ENCODE measurements at places on chromosomes 11 and 22.

GRCh38 chr11:82960779-82961143 is 59.2 kb downstream of the DDIAS start:
- DNase-seq = no peak

DNA sequence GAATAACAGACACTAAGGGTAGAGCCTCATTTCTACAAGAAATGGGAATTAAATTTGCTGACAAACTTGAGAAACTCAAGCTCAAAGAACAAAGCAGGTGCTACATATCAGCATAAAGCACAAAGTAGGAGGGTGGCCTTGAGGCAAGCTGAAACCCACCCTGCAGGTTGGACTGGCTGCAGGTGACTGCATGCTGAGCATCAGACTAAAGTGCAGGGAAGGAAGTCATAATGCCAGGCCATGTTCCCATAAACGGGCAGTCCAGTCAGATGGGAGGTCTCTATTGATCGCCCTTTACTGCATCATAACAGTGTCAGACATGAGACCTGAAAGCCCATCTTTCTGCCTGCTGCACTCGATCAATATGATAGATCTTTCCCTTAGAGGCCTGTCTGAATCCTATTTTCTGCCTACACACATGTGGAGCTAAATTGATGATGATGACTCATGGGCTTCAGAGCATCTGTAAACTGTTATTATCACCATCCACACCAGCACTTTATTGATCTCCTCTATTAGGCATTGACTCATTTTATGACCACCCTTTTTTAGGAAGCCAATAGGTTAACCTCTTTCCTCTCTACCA is 224.5 kb upstream of the DDI1 start:
- no peak for DNase-seq

GRCh38 chr11:106958517-106959248 is 59.6 kb downstream of the GUCY1A2 start:
- DNase-seq = no peak

DNA sequence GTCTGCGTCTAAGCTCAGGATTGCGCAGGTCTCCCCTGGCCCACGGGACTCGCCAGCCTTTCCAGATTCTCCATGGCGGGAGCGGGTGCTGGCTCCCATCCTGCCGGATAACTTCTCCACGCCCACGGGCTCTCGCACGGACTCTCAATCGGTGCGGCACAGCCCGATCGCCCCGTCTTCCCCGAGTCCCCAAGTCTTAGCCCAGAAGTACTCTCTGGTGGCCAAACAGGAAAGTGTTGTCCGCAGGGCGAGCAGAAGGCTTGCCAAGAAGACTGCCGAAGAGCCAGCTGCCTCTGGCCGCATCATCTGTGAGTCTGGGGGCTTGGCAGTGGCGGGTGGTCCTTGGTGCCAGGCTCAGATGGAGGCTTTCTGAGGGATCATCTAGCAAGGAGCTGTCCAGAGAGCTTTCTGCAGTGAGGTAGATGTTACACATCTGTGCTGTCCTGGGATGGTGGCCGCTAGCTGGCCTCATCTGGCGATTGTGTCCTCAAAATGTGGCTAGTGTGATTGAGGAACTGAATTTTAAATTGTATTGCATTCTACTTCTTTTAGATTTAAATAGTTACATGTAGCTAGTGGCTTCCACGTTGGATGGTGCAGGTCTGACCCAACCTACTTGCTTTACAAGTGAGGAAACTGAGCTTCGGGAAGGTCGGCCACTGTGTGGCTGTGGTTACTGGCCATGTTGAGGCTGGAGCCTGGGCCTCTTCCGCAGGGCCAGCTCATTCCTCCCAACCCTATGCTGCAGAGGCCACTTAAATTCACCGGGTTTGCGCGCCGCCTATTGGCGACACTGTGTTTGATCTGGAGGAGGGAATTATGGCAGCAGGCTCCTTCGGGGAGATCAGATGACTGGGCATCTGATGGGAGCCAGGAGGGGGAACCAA is 6.7 kb downstream of the INCENP start:
- no peak for DNase-seq

DNA sequence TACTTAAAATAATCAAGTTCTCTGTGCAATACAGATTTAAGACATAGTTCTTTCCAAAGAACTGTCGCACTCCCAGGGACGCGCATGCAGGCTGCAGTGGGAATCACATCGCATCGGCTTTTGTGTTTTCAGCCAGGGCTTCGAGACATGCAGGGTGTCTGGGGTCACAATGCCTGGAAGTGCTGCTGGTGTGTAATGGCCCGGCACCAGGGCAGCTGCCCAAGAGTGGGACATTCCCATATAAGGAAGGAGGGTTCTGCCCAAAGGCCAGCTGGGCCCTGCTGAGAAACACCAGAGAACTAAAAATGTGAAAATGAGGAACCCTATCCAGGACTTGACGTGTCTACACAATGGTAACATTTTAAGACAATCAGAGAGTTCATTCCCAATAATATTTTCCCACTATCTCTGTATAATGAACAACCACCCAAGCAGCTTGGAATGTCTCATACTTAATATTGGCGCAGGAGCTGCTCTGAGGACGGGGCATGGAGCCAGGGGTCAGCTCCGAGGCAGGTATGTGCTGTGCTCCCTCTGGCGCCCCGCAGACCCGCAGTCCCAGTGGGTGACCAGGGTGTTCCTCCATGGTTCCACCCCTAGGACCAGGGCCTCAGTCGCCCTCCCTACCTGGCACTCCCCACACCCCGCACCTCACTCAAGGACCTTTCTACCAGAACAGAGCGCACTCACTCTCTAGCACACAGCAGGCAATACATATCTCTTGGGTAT is 11.3 kb downstream of the MCAT start:
- no peak for DNase-seq

GRCh38 chr22:27934069-27934468 is 15.0 kb upstream of the PITPNB start:
- no peak for DNase-seq

- peak; percentile 23 for DNase-seq
Observed at GRCh38 chr11:59756845-59757244, 1.7 kb downstream of the STX3 start.

- DNase-seq = peak; percentile 75
Observed at GRCh38 chr11:78039919-78040671, 17.0 kb upstream of the KCTD14 start.

DNA sequence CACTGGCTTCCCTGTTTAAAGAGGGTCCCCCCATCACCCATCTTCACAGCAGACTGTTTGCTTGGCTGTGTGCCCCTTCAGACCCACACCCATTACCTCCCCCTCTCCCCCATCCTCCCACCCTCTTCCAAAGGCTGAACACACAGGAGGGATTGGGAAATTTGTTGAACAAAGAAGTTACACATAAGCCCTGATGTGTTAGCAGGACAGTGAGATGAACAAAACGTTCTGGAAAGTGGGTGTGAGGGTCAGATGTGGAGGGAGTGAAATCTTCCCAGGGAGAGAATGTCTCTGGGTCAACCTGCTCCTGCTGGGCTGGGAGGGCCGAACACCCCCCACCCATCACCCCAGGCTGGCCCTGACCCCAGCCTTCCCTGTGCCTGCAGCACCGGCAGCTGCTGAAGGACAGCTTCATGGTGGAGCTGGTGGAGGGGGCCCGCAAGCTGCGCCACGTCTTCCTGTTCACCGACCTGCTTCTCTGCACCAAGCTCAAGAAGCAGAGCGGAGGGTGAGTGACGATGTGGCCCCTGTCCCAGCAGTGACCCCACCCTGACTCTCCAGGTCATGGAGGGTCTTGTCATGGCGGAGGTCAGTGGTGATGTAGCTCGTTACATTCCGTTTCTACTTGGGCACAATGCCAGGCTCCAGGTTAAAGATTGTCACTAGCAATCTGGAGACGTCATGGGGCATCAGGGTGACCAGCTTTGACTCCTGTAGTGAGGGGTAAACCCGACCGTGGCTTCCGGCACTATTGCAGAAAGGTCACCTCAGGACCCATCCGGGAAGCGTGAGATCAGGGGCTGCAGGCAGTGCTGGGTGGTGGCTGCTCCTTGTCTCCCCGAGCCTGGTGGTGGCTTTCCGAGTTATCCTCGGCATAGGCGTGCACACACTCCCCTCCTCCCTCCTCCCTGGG is 103.5 kb downstream of the BCR start:
- DNase-seq = no peak

- no peak for DNase-seq
Observed at GRCh38 chr11:34181251-34181650, 75.8 kb downstream of the NAT10 start.

DNA sequence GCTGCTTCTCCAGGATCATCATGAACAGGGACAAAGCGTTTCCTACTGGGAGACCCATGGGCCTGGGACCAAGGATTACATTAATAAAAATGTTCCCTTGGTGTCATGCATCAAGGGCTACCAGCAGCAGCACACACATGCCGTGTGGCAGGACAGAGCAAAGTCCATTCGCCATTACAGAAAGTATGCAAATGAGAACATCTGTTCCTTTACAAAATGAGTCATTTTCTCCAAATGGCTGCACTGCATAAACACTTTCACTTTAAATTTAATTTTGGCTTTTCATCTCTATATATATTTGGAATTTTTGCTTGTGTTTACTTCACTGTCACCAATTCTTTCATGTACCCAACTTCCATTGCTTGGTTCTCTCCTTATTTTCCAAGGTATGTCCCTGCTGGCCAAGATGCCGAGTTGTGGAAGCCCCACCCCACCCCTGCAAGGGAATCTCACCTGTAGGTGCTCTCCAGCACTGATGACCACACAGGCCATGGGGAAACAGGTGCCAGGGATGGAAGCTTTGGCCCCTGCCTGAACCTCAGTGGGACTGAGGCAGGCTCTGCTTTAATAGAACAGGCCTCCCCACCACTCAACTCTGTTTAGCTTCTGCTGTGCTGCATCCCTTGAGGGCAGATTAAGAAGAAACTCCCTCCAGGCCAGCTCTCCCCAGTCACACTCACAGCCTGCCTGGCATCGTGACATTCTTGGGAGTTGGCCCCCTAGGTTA is 15.6 kb upstream of the GNAZ start:
- DNase-seq = no peak

DNA sequence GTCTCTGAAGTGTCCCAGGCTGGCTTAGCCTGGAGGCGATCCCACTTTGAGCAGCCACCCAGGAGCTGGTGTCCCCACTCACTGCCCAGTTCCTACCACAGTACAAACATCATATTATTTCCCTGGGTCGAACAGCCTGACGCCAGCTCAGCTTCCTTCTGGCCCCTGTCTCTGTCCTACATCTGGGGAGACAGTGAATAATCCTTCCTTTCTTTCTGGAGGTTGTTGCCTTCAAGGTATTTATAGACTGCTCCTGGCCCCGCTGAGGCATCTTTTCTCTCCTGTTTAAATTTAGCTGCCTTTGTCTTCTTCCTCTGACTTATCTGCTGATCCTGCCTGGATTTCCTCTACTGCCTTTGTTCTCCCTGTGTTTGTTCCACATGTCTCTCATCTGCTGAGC is 56.8 kb upstream of the LRRC55 start:
- DNase-seq = no peak

DNA sequence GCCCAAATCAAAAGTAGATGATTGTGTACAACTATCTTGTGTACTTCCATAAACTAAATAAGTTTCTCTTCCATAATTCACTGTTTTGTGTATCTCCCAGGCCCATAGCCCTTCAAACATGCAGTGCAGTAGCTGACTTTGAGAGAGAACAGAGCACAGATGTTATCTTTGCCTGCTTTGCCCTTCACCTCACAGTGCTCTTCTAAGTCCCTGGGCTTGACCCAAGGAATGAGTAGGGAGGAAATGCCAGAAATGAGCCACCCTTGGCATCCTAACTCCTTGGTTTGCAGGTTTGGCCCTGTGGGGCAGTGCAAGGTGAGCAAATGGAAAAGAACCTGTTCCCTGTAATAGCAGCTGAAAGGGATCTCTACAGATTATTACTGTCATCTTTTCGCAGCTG is 79.2 kb downstream of the STIM1 start:
- no peak for DNase-seq

DNA sequence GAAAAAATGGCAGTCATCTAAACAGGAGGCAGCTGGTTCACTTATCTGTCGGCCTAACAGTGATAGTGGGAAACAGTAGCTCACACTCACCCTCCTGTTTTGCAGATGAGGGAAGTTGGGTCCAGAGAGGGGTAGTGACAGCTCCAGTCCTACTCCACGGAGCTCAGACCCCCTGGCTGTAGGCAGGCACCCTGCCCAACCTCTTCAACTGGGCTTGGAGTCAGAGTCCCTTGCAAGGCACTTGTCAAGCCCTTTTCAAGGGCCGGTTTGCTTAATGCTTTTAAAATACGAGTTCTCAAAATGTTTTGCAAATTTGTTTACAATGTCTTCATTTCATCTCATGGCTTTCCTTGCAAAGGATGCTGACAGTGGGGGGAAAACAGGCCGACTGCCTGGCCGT is 75.1 kb downstream of the BMAL1 start:
- DNase-seq = no peak

DNA sequence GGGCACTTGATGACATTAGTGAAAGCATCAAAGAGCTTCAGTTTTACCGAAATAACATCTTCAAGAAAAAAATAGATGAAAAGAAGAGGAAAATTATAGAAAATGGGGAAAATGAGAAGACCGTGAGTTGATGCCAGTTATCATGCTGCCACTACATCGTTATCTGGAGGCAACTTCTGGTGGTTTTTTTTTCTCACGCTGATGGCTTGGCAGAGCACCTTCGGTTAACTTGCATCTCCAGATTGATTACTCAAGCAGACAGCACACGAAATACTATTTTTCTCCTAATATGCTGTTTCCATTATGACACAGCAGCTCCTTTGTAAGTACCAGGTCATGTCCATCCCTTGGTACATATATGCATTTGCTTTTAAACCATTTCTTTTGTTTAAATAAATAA is 10.6 kb downstream of the REXO2 start:
- no peak for DNase-seq

GRCh38 chr22:47534804-47535410 is 772.5 kb downstream of the TBC1D22A start:
- no peak for DNase-seq

- DNase-seq = no peak
Observed at GRCh38 chr11:134556186-134556585, 144.1 kb upstream of the B3GAT1 start.

DNA sequence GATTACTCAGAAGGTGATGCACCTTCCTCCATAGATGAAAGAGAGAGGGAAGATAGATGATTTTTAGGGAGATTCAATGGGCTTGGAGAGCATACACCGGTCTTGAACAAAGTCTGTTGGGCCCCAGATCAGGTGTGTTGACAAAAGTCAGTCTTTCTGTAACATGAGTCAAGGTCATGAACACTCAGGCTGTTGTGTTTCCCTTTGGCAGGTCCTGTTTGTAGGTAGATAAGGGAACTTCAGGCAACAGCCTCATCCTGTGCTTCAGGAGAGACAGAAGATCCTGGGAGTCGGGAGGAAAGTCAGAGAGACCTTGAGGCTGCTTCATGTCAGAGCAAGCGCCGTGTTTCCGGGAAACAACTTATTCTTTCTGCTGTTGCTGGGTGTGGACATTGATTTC is 703.1 kb downstream of the BRD1 start:
- DNase-seq = no peak
